Stimulated activated CD8-positive, alpha-beta memory T cell treated with anti-CD3 and anti-CD28 coated beads, Interleukin-4, amount 100 ng/mL, for 1 hour (primary cell): ENCODE measurements at places on chromosomes 4 and X.

- no peak for DNase-seq
Measured at GRCh38 chr4:52704133-52704532, 45.0 kb upstream of the USP46 start.

DNA sequence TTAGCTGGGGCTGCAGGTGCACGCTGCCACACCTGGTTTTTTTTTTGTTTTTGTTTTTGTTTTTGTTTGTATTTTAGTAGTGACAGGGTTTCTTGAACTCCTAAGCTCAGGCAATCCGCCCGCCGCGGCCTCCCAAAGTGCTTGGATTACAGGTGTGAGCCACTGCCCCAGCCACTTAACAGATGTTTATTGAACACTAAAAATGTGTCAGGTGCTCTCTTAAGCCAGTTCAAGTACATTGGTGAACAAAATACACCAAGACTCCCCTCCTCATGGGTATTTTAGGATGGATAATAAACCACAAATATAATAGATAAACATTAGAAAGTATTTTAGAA lies 69.9 kb downstream of the TRAPPC11 start:
- DNase-seq: no peak

GRCh38 chr4:68593112-68593511 lies 17.0 kb upstream of the UGT2B17 start:
- DNase-seq: no peak

- DNase-seq: no peak
Measured at GRCh38 chr4:123878976-123879375, 482.4 kb downstream of the SPRY1 start.

GRCh38 chrX:27391623-27392022 lies 71.5 kb downstream of the PPP4R3C start:
- no peak for DNase-seq
